ENCODE measurements at places on chromosomes 2 and 18.
A peak's percentile ranks its signal among the peaks of the same experiment; 100 is the strongest.

DNA sequence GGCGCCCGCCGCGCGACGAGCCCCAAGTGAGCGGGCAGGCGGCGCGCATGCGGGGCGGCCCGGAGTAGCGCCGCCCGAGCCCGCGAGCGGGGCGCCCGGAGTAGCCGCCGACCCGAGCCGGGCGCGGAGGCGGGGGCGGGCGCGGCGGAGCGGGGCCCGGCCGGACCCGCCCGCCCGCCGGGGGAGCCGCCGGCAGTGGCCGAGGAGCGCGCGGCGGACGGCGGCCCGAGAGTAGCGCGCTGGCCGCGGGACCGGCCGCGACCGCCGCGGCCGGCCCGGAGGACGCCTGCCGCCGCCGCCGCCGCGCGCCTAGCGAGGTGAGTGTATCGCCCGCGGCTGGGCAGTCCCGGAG lies at the start of gene GALNT1:
GALNT1 (plus strand) TSS at position 195 of the 352 bp plus-strand sequence. CDS start 72,923 bp downstream, outside the sequence.
- no peak for DNase-seq

DNA sequence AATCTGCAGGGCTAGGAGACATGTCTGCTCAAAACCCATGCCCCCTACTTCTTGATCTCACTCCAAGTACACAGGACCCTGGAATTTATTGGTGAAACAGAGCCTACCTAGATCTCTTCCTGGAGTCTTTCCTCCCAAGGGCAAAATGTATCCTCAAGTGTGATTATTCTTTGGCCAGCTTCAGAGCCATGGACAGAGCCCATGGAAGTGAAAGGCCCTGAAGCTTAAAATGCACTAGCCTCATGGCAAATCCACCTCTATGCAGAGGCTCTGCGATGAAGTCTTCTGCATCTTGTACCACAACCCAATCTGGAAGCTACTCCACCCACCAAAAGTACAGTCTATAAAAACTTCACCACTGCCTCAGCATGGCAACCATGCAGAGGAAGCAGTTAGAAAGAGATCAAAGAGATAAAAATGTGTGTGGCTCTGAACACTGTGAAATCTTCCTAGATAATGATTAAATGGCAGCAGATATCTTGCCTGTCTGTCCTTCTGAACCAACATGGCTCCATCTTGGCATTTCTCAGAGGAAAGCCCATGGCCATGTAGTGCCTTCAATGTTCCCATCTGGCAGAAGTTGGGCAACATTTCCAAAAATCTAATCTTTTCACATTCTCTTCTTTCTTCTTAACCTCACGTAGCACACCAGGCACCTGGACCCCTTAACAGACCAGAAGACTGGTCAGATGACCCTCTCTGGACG lies 142.9 kb upstream of the KLF7 start:
- no peak for DNase-seq

GRCh38 chr2:226131299-226131784 lies 668.3 kb downstream of the IRS1 start:
- no peak for DNase-seq

DNA sequence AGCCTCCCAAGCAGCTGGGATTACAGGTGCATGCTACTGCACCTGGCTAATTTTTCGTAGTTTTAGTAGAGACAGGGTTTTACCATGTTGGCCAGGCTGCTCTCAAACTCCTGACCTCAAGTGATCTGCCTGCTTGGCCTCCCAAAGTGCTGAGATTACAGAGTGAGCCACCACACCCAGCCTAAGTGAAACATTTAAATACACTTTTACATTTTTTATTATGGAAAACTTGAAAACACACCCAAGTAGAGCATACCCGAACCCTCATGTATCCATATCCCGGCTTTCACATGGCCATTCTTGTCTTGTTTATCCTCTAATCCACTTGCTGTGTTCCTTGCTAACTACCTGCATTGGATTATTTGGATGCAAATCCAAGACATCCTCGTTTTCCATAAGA lies 13.2 kb upstream of the AGPS start:
- no peak for DNase-seq

DNA sequence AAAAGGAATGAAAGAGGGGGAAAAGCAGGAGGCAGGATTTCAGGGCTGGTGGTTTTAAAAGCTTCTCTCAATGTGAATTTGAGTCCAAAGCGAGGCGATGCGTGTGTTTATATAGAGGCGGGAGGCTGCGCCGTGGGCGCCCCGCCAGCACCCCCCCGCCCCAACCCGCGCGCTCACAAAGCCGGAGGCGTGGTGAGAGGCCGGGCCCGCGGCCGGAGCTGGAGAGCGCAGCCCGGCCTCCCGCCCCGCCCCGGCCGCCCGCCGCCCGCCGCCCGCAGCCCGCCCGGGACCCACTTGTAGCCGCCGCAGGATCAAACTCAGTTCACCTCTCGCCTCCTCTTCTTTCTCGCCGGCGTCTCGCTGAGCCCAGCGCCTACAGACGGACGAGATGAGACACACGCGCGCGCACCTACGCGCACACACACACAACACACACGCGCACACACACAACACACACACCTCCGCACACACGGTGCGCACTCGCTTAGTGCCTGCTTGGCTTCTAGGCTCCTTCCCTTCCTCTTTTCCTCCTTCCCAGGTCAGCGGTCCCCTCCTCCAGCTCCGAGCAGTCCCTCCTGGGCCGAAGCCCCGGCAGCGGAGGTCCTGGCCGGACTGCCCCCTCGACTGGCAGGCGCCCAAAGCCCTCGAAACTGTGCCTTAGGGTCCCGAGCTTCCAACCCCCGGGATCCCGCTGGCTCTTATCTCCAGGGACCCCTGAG lies 1.3 kb upstream of the CYP26B1 start:
- DNase-seq, result peak; percentile 88

- DNase-seq, result no peak
Observed at GRCh38 chr2:197391220-197391717, 43.6 kb downstream of the SF3B1 start.

DNA sequence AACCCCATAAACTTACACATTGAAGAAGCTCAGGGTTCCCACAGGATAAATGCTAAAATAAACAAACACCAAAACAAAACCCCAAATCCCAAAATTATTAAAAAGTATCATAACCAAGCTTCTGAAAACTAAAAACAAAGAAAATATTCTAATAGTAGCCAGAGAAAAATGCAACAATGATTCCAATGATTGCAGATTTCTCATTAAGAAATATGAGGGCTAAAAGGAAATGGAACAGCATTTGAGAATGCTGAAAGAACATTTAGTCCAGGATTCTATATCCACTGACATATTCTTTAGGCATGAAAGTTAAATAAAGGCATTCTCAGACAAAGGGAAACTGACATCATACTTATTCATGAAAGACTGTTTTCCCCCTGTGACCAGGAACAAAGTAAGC lies 212.4 kb downstream of the SLC4A10 start:
- no peak for DNase-seq

DNA sequence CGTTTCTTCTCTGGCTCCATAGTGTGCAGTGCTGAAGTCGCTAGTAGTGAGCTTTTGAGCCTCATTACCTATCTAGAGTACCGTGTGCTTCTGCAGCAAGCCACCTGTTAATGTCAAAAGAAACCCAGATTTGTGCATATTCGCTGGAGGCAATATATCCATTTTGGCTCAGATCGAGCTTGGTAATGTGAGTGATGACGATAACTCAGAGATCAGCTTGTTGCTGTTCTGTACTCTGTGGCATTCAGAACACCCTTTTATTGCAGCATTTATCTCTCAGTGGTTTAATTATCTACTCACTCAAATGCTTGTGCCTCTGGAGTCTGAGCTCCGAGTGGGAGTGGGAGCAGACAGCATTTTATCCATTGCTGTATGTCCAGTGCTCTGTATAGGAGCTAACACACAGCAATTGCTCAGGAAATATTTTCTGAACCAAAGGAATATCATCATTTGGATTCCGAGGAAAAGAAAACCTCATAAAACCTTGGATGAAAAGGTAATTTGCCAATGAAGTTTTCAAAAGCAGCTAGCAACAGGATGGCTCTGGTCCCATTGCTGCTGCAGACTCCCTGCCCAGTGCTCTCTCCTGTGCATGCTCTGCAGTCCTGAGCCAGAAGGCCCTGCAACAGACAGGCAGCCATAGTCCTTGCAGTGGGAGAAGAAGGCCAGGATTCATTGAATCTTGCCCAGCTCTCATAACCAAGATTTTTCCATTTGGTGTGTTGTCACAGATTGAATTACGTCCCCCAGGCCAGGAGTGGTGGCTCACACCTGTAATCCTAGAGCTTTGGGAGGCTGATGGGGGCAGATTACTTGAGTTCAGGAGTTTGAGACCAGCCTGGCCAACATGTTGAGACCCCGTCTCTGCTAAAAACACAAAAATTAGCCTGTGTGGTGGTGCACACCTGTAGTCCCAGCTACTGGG lies 183.8 kb downstream of the MYCN start:
- DNase-seq, result no peak

DNA sequence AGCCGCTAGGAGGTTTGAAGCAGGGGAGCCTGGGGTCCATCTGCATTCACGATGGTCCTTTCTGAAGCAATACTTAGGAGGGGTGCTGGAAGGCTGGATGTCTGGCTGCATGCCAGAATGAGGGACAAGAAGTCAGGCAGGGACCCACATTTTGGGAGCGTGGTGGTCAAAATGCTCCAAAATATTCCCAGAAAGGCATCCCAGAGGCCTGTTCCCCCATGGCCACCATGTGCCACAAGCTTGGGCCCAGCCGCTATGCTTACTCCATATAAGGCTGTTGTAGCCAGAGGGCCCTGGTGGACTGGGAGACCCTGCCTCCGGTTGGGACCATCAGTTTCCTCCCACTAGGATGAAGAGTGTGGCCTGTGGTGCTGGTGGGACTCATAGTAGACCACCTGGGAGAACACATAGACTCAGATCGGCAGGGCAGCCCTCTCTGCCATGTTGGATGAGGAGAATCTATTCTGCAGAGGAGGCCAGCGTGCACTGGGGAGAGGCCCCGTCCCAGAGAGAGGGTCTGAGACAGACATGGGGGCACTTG lies 3.6 kb upstream of the PROM2 start:
- peak; percentile 63 for DNase-seq

DNA sequence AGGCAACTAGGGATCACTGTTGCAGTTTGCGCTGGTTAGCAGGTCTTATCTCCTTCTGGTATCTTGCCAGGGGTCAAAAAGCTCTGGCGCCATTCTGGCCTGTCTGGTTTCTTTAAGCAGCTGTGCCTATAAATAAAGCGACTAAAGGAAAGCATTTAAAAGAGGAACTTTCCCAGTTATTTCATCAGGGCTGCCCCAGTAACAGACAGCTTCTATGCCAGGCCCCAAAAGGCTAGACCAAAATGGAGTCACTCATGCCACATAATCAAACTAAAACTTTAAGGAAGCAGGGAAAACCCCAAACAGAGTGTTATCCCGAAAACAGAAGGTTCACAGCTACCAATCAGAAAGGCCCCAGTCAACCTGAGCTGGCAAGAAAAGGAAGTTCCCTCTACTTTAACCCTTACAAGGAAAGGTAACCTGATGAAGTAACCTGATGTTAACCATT lies 41.2 kb upstream of the HNRNPA3 start:
- no peak for DNase-seq

GRCh38 chr2:239193925-239194677 lies 206.7 kb downstream of the HDAC4 start:
- DNase-seq, result no peak

All from lower leg skin (tissue), 4 donors.